Activated naive CD4-positive, alpha-beta T cell treated with anti-CD3 and anti-CD28 coated beads, Interleukin-2, amount 50 U/mL, for 16 hours (primary cell): ENCODE measurements at places on chromosomes 2 and 18.

- no peak for DNase-seq
Measured at GRCh38 chr2:115036818-115037217, 594.4 kb downstream of the DPP10 start.

GRCh38 chr2:20584399-20585358 is 66.2 kb downstream of the HS1BP3 start:
- DNase-seq = no peak

DNA sequence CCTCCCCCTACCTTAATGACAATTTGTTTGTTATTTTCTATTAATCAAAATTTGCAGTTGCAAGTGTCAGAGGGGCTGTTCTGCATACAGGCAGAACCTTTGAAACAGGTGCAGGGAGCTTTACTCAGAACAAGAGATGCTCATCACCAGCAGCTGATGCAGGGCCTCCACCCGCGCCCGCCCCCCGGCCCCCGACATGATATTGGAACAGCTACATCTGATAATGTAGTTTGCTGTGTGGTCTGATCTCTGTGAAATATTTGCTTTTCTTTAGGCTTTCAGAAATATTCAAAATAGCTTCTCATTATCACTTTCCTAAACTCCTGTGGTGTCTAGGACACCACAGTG is 130.0 kb downstream of the PRKCE start:
- no peak for DNase-seq

DNA sequence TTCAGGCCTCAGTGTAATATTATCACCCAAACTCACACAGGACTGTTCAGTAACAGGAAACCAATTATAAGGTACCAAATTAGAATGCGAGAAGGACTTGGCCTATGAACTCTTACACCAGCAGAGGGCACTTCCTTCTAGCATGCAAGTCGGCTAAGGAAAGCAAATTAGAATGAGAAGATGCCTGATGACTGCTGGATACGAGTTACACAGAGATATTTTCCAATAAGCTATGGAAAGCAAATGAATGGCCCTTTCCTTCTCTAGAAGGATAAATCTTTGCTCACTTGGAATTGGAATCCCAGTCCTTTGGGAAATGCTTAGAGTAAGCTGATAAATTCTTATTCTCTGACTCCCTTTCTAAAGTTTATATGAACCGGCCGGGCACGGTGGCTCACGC is 109.8 kb downstream of the AP1S3 start:
- no peak for DNase-seq

DNA sequence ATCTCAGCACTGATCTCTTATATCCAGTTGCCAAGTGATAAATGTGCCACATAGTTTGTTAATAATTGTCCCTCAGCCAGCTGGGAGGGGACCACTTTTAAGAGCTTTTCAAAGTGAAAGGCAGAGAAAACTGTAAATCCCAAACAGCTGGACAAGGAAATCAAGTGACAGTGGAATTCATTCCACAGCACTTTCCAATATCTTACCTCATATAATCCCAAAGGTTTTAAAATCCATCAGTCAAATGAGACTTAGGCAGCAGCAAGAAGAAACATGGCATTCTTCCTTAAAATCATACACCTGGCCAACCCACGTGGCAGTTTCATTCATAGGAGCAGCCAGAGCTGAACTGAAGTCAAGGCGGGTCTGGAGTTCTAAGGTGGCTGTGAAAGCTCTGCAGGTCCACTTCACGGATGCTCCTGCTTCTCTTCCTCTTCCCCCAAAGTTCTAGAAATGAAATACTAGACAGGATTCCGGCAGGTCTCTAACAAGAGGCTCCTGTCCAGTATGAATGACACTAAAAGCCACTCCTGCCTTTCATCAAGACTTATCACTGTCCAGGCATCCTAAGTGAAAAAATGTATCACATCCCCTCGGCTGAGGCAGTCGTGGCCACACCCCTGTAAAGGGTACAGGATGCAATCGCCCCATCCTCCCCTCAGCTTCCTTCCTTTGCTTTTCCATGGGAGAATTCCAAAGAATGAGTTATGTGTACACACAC is 190.4 kb upstream of the STK17B start:
- no peak for DNase-seq

DNA sequence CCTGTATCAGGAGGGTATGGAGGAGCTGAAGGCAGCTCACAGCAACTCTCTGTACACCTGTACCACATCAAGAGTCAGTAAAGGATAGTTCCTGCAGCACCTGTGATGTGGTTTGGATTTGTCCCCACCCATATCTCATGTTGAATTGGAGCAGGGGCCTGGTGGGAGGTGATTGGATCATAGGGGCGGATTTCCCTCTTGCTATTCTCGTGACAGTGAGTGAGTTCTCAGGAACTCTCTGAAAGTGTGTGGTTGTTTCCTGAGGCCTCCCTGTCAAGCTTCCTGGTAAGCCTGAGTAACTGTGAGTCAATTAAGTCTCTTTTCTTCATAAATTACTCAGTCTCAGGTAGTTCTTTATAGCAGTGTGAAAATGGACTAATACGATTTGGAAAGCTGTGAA is 28.9 kb downstream of the OSBPL1A start:
- peak; percentile 60 for DNase-seq

DNA sequence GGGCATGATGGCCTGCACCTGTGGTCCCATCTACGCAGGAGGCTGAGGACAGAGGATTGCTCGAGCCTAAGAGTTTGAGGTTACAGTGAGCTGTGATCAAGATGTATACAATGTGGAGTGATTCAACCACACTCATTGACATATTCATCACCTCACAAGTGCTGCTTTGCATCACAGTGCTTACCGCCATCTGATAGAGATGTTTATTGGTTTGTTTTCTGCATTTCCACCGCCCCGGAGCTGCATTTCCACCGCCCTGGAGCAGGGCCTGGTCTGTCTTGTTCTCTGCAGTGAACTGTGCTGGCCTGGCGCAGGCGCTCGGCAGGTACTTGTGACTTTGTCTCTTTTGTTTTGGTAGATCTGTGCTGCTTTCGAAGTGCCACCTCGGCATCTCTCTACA is 96.0 kb downstream of the SMAD7 start:
- no peak for DNase-seq

DNA sequence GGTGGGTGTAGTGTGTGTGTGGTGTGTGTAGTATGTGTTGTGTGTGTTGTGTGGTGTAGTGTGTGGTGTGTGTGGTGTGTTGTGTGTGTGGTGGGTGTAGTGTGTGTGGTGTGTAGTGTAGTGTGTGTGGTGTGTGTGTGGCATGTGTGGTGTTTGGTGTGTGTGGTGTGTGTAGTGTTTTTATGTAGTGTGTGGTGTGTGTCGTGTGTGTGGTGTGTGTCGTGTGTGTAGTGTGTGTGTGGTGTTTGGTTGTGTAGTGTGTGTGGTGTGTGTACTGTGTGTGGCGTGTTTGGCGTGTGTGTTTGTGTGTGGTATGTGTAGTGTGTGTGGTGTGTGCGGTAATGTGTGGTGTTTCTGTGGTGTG is 4.7 kb upstream of the RTP5 start:
- no peak for DNase-seq

DNA sequence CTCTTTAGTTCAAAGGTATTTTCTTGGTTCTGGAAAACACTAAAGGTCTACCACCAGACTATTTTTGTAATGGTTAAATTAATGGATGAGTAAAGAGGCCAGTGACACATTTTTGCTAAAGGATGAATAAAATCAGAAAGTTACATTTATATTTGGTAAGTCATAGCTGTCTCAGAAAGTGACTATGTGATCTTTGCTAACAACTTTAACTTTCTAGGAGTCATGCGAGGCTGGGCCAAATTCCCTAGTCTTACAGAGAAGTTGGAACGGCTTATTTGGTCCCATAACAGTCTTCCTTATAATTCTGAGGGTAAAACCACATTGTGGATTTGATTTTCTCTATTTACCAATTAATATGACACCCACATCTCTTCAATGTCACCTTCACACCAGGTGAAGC is 198.1 kb downstream of the PDE1A start:
- DNase-seq = no peak

DNA sequence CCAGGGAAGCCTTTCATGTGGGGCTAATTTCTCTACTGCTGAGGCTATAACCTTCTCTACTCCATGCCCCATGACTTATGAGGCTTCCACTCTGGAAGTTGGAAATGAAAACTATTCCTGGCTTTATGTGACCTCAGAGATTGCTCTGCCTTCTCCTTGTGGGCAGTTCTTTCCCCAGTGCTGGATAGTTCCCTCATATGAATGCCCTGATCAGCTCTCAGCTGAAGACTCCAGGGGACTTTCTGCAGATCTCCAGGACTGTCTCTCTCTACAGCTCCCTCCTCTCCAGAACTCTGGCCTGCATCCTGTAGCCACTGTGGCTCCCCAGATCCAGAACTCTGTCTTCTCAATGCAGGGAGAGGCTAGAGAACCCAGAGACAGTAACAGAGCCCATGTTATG is 235.1 kb downstream of the SEPTIN10 start:
- no peak for DNase-seq

- no peak for DNase-seq
Measured at GRCh38 chr18:41099451-41099850, 855.6 kb upstream of the PIK3C3 start.

- DNase-seq = no peak
Measured at GRCh38 chr18:8842506-8842905, 137.2 kb downstream of the MTCL1 start.

DNA sequence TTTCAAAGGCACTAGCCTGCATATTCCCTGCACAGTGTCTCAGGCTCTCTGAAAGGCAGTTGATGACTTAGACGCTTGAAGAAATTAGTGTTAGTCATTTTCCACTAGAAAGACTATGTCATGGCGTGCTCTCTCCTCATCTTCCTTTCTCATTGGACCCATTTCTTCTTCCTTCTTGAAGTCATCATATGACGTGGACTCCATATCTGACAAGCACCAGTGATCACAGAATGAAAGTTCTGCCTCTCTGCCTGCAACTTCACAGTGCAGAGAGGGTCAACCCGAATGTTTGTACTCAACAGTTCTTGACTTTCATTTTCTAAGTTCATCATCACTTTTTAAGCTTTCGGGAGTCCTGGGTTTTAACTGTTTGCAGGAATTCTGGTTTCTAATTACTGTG is 63.7 kb upstream of the CYRIA start:
- DNase-seq = no peak

GRCh38 chr18:6976935-6977334 is 140.7 kb downstream of the LAMA1 start:
- DNase-seq = no peak

GRCh38 chr2:23803965-23804542 is 122.9 kb downstream of the ATAD2B start:
- DNase-seq = no peak

- no peak for DNase-seq
Measured at GRCh38 chr18:69759046-69759445, 188.6 kb downstream of the CD226 start.

DNA sequence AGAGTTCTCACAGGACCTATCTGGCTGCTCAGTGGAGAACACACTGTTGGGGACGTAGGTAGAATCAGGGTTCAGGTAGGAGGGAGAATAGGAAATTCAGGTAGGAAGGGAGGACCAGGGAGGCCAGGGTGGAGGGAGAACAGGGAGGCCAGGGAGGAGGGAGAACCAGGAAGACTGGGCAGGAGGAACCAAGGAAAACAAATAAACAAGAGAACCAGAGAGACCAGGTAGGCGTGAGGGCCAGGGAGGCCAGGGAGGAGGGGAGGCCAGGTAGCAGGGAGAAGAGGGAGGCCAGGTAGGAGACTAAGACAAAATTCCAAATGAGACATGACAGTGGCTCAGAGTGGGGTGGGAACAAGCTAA is 337.6 kb downstream of the EIPR1 start:
- no peak for DNase-seq

- no peak for DNase-seq
Measured at GRCh38 chr2:145811276-145812164, 1291.6 kb upstream of the ZEB2 start.
